Neural crest cell (in vitro differentiated cells): ENCODE measurements at places on chromosomes 2 and 18. TPM values are rescaled to one million over a fixed set of nuclear protein-coding genes. Genes with fewer than 3 reads are reported as not detected.

GRCh38 chr2:204722207-204722606 is 176.9 kb downstream of the PARD3B start:
- no peak overlapping the region for H3K4me3 ChIP-seq
- H3K27me3 ChIP-seq, result no peaks in the 10 kb centered on the region
- no peak overlapping the region for H3K27ac ChIP-seq
- H3K4me1 ChIP-seq, result peaks cover 7% of the 10 kb centered on the region
- no peak for DNase-seq

DNA sequence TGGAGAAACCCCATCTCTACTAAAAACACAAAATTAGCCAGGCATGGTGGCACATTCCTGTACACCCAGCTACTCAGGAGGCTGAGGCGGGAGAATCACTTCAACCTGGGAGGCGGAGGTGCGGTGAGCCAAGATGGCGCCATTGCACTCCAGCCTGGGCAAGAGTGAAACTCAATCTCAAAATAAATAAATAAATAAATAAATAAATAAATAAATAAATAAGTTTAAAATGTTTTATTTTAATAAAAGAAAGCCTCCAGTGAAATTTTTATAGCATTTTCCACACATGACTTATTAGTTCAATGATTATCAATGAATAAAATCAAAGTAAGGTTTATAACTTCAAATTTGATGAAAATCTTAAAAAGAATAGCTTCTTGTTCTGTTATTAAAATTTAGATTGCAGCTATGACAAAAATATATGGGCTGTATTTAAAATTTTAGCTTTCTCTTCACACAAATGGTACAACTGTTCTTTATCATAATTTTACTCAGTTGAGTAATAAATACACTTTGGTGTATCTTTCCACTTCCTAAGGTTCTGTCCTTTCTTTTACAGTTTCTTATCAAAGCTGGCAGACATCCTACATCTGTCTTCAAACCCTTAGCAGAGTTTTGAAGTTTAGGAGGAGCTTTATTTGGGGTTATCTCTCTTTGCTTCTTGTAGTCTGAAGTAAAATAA is 78.4 kb upstream of the ZSWIM2 start:
- no peaks in the 10 kb centered on the region for H3K36me3 ChIP-seq
- no peak overlapping the region for H3K27ac ChIP-seq
- H3K4me1 ChIP-seq, result peaks cover 8% of the 10 kb centered on the region
- no peak for DNase-seq

DNA sequence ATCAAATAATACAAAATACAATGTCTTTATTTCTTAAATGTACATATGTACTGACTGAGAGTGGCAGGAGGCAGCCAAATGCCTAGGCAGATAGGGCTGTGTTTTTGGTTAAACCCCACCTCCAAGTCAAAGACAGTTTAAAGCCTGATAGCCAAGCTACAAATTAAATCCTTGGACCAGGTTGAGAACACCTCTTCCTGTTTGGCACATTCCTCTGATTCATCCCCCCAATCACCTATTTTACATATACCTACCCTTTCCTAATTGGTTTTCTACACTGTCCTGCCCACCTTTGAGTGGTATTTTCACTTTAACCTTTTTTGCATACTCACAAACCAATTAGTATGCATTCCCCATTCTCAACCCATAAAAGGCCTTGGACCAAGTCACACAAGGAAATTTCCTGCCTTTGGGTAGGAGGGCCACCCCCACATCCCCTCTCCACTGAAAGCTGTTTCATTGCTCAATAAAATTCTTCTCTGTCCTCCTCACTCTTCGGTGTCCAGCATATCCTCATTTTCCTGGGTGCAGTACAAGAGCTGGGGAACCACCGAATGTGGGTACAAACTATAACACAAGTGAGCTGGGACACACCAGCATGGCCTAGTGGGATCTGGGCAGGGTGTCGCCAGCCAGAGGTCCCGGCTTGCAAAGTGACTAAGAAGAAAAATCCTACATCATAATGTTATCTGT is 149.1 kb downstream of the UBE2E3 start:
- no peak overlapping the region for H3K27ac ChIP-seq
- no peaks in the 10 kb centered on the region for H3K36me3 ChIP-seq
- H3K4me1 ChIP-seq, result peaks cover 5% of the 10 kb centered on the region
- no peak for DNase-seq
- no peaks in the 10 kb centered on the region for H3K27me3 ChIP-seq

The CREG2 gene
- total RNA-seq, result 0.63 TPM in 1 of 2 replicates, not detected in the other
